ENCODE measurements at places on chromosomes 3 and 15.

DNA sequence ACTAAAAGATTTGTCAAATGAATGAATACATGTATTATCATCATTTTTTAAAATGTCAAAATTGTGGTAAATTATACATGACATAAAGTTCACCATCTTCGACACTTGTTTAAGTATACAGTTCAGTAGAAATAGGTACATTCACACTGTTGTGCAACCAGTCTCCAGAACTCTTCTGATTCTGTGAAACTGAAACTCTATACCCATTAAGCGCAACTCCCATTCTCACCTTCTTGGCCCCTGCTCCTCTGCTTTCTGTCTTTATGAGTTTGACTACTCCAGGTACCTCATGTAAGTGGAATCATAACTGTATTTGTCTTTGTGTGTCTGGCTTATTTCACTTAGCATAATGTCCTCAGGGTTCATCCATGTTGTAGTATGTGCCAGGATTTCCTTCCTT lies 50.1 kb upstream of the KBTBD8 start:
- DNase-seq: no peak

DNA sequence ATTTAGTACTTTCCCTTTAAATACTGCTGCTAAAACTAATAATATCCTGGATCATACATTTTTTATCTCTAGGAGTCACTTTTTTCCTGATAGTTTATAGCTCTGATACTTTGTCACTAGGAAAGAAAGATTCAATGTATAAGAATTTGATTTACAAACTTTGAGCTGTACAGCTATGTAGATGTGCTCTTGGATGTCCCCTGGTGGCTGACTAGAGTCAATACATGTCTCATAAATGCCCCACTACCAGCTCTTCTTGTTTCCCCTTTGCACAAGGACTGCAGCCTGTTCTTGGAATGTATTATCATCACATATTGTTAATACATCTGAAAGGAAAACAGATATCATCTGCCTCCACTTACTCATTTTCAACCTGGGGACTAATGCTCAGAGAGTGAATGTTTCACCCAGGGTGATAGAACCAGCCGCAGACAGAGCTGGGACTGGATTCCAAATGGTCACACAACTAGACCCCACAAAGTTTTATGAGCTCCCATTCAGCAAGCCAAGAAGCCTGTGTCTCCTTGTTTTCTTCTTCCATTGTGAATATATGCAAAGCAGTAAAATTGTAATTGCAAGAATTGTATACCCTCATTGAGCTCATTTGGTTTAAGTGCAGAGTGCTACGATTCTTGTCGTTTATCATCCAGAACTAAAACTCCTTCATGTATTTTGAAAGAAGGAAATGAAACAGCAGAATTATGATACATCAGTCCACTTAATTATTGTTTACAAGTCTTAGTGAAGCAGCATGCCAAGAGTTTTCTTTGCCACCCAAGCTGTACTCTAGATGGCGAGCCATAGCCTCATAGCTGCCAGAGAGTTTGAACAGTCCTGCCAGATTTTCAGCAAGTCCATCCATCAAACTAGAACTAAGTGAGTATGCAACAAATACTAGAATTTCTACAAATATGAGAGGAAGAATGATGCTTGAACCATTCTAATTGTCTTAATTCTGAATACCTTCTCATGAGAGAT lies 261.6 kb upstream of the LMCD1 start:
- DNase-seq: no peak

DNA sequence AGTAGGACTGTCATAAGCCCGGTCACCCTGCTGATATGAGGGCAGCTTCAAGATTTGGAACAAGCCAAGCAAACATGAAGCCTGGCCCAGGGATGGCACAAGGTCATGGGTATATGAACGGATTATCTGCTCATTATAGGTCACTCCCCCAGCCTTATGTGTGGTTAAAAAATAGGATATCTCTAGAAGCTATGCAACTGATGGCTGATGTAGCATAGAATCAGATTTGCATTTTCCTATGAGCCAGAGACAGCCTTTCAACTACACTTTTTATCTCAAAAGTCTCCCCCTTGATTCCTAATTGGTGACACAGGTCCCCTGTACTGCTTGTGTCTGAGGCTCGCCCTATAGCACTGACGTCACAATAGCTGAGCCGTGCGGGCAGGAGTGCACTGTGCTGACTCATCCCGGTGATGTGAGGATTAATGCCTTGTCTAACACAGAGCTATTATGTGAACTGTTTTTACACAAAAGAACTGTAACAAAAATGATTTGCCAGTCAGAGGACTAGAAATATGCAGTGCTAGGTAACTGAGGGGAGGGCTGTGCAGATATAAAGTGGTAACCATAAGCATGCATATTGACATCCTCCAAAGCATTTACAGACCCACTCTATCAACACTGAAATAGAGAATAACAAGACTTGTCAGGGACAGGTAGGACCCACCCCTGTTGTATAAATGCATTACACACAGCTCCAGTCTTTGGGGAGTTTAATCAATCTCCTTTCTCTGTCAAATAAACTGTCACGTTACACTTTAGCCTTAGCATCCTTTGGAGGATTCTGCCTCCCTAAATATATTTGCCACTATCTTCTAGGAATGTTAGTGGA lies 204.9 kb downstream of the TIGIT start:
- DNase-seq: no peak

DNA sequence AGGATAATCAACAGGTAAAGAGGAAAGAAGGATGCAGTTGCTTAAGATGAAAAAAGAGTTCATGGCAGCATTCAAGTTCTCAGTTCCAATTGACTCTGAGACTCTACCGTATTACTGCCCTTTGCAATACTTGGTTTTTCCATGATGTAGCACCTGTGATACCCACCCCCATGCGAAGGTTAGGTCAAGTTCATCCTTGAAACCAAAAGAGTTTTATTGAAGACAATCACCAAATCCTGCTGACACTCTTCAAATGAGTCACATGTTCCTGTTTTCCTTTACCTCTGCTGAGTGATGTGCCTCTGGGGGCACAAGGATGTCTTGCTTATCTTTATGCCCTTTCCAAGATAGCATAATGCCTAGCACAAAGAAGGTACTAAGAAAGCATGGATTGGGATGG lies 111.3 kb upstream of the SLC7A14 start:
- no peak for DNase-seq

DNA sequence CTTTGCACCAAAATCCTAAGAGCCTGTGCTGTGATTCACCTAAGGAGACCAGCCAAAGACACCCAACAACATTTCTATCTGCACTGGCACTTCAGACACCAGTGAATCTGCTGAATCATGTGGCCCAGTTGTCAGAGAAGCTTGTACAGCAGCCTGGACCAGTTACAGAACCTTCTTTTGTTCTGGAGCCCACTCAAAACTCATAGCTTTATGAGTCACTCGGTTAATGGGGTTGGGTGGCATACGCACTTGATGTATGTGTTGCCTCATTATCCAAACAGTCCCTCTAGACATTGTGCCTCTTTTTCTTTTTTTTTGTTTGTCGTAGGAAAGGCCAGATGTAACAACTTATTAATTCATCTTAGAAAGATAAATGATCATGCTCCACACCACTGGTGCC lies 25.6 kb upstream of the GOLGA6L2 start:
- DNase-seq: no peak

DNA sequence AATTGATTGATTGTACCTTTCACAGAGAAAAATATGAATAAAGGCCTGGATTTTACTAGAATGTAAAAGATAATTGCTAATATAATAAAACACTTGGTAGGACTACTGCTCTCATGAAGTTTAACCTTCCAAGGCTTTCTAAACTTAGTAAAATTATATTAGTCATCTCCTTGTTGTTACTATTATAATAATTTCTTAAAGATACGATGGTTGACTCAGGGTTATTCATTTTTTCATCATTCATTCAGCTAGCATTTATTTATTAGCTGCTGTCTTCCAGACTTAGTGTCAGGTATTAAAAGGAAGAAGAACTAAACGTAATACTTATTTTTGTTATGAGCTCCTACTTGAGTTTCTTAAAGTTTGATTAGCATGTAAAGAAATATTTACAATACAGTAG lies 771.6 kb upstream of the NR2F2 start:
- DNase-seq: no peak

GRCh38 chr3:133426721-133427120 lies 26.9 kb downstream of the BFSP2 start:
- DNase-seq: no peak

DNA sequence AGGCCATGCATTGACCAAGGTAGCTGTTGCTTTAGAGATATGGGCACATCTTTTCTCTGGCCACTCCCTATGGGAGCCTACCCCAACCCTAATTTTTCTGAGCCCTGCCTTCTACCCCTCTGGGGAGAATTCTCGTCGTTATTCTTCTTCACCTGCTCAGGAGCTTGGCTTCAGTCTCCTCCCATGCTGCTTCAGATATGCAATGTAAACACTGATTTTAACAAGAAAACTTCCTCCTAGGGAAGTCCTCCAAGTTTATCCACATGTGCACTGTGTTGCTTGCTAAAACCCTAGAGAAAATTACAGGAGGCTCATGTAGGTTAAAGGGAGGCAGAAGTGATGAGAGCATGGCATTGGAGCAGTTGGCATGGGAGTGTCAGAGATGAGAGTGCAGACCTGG lies 445.2 kb upstream of the MDFIC2 start:
- no peak for DNase-seq

DNA sequence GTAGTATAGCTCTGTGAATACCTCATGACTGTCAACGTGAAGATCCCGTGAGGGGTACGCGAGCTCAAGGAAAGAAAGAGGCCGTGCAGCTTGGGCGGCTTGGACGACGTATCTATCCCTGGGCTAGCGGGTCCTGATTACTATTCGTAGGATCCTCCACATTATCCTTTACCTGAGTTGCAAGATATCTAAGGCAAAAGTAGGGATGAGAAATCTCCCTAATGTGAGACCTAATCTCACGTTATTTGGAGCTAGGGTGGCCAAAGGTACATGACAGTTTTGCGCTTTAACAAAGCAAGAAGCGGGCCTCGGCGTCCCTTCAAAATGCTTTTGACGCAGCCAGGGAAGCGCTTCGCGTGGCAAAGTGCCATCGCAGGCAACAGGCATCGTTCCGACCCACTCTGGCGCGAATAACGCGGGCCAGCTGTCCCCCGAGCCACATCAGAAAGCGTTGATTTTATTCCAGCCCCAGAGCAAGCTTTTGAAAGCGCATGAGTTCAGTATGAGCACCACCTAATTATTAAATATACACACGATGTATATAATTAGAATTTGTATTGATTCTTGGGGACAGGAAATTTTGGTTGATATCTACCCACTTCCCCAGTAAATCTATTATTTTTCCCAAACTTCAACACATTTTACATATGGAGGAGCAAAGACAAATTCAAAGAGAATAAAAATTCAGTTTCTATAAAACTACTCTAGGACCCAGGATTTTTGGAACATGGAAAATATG lies 2.5 kb upstream of the EOMES start:
- DNase-seq: no peak

DNA sequence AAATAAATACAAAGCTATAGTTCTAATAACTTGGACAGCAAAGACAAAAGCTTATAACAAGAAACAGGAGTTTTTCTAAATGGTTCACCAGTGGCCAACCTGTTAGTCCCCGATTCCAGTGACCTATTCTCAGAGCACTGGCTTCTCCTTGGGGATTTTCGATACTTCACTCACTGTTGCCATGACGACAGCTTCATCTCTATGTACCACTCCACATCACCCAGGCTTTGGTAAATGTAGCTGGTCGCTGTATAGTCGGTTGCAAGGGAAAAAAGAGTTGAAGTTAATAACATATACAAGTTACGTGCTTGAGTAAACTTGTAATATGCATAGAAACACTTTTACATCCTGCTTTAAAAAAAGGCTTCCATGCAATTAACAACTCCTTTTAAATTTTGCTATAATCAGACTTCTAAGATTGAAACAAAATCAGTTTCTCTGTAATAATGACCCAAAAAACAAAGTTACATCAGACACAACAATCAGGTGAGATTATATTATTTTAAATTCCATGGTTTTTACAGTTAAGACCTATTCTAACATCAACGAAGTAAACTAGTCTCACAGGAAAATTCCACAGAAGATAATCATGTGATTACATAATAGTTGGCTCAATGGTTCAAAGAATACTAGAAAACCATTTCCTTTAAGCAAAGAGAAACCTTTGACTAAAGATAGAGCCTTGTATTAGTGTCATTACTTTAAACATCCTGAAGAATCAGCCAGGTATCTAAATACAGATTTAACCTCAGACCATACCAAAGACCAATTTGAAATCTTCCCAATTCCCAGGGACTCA lies 2.9 kb downstream of the CCNL1 start:
- no peak for DNase-seq

DNA sequence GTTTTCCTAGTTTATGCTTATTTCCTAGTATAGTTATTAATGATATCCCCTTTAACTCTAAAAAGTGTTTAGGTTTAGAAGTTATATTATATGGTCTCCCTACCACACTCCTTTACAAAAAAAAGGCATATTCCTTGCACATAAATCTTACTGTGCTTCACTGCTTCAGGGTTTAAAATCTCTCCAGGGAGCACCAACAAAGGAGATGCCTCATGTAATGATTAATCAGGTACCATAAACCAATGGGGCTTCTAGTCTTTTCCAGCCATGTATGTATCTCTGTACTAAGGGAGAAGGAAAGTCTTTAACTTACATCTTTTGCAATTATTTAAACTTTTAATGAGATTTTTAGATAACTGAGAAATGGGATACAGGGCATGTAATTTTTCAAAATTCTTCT lies 91.5 kb upstream of the RBMS3 start:
- DNase-seq: no peak

- DNase-seq: no peak
Observed at GRCh38 chr3:32882603-32883025, 64.8 kb downstream of the TRIM71 start.

DNA sequence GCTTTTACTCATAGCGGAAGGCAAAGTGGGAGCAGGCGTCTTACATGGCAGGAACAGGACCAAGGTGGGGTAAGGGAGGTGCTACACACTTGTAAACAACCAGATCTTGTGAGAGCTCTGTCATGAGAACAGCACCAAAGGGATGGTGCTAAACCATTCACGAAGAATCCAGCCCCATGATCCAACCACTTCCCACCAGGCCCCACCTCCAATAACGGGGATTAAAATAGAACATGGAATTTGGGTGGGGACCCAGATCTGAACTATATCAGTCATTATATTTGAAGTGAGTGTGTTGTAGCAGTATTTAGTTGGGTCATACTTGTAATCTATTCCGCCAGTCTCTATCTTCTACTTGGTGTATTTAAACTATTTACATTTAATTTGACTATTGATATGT lies 190.9 kb downstream of the RPLP1 start:
- DNase-seq: no peak

- DNase-seq: no peak
Observed at GRCh38 chr3:23829242-23829934, 23.6 kb downstream of the UBE2E1 start.

DNA sequence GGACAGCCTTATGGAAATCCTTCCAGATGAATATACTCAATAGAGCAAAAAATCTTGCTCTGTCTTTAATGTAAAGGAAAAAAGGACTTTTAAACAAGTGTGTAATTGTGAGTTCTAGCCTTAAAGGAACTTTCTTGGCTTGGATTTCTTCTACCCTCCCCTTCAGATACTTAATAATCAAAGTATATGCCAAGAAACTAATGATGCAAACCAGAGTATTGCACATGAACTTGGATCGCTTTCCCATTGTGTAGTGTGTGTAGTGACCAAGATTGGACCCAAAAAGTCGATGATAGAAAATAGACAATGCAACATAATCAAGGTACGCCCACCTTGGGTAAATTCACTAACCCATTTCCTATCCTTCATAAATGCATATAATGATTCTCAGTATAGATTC lies 123.8 kb downstream of the TIGIT start:
- no peak for DNase-seq

Measured in stimulated activated CD8-positive, alpha-beta memory T cell treated with anti-CD3 and anti-CD28 coated beads, Interleukin-15, amount 100 ng/mL, for 1 hour (primary cell).